ENCODE measurements at places on chromosomes 3 and 15.

DNA sequence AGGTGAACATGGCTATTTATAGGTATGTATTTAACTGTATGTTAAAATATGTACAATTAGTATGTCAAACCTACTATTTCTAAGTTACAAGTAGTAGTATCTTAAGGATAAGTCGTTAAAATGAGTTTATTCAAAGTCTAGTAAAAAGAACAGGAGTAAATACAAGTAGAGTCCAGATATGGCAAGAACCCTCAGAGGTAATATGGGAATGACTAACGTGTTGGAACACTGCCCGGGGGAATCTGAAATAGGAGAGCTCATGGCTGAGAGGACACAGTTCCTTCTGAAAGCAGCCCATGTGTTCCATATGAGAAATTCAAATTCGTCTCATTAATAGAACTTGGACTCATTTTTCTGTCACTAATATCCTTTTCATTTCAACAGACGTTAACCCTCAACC lies 158.8 kb downstream of the CLSTN2 start:
- DNase-seq, result no peak

GRCh38 chr3:187913617-187914033 lies 168.4 kb upstream of the BCL6 start:
- DNase-seq, result no peak

GRCh38 chr15:72783004-72783639 lies 436 bp downstream of the ADPGK start:
- DNase-seq, result no peak

GRCh38 chr3:182809531-182809930 lies 16.2 kb downstream of the ATP11B start:
- DNase-seq, result no peak

GRCh38 chr3:48835650-48836366 lies 11.9 kb downstream of the PRKAR2A start:
- no peak for DNase-seq

DNA sequence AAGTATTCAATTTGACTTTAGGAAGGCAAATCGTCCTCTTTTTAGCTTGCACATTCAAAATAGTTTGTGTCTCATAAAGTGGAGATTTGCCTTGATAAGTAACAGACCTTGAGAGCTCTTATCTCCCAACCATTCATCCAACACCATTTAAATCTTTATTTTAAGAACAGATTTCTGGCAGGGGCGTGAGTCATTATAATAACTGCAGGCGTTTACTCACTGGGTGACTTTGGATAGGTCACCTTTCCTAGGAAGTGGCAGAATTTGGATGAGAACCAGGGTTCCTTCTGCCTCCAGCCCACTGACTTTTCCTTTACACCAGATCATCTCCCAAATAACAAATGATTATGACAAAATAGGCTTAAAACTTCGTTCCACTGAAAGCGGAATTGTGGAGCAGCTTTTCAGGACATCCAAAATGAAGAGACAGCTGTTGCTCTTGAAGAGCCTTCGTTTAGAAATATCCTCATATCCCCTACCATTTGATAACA lies 5.0 kb downstream of the LMCD1 start:
- DNase-seq, result no peak

DNA sequence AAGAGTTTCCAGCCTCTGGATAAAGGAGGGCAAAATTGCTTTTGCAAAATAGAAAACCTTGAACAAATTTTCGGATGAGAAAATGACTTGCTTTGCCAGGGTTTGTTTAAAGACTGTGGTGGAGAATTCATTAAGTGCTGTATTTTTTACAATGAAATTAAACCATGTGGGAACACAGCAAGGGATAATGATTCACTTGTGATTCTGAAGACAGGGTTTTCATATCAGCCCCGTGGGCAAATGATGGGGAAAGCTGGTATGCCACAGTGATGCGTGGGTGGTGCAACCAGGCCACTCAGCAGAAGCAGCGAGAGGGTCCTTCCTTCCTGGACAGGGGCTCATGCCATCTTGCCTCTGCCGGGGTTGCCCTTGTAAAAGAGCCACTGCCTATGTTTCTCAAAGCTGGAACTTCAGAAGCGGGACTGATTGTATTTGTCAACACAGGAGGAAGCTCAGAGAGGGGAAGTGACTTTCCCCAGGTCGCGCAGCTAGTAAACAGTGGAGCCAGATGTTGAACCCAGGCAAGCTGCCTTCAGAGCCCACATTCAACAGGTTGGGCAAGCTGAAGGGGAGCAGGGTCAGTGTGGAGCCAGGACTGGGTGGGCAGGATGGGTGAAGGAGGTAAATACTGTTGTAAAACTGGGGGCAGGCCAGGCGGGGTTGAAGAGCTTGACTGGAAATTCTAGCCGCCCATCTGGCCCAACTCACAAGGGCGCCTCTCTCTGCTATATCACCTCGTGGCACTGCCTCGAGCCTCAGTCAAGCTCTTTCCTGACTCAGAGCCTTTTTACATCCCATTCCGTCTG lies 79.1 kb downstream of the TOP2B start:
- no peak for DNase-seq

GRCh38 chr3:195105389-195105788 lies 165.6 kb downstream of the XXYLT1 start:
- no peak for DNase-seq

DNA sequence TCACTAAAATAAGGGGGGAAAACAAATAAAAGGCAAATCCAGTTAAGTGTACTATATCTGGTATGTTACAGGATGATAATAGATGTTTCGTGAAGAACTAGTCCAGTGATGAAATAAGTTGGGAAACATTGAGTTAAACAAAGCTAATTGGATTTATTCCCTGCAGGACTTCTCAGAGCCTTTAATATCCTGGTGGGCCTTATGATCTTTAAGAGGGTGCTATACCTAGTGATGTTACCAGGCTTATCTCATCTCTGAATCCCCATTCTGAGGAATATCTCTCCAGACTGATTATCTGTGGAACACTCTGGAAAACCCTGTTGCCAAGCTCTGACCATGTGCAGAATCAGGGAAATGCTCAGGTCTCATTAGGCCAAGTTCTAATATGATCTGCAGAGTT lies 54.8 kb upstream of the POMGNT2 start:
- DNase-seq, result no peak

Measured in hematopoietic multipotent progenitor cell treated with erythropoietin and hydrocortisone succinate and interleukin-3 and kit ligand, for 15 days (in vitro differentiated cells).